ENCODE measurements at places on chromosomes 1 and 21.

GRCh38 chr1:230052018-230052417 is 15.0 kb upstream of the GALNT2 start:
- DNase-seq: no peak

GRCh38 chr1:201737352-201738060 is 91.5 kb upstream of the IPO9 start:
- no peak for DNase-seq

DNA sequence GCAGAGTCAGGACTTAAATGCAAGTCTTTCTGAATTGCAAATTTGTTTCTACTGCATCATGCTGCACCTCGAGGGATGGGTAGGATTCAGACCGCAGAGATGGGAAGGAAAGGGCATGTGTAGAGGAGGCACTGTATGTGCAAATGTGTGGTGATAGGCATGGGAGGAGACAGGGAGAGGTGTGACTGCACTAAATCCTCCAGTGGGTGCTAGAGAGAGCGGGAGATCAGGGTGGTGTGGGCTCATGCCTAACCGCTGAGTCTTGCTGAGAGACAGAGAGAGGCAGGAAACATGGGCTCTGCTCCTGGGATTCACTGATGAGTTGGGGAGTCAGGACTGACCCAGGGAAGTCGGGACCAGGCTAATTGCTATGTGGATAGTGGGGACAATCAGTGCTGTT is 61.1 kb downstream of the PTPRU start:
- no peak for DNase-seq

- no peak for DNase-seq
Measured at GRCh38 chr21:16514316-16514715, 784.5 kb downstream of the USP25 start.

- no peak for DNase-seq
Measured at GRCh38 chr1:48221122-48221521, 1.4 kb upstream of the SLC5A9 start.

- DNase-seq: no peak
Measured at GRCh38 chr1:56436912-56437417, 142.4 kb downstream of the PLPP3 start.

- DNase-seq: no peak
Measured at GRCh38 chr1:111253876-111254275, 26.4 kb downstream of the CHI3L2 start.

- DNase-seq: no peak
Measured at GRCh38 chr1:13732971-13733667, 33.1 kb downstream of the PRDM2 start.

DNA sequence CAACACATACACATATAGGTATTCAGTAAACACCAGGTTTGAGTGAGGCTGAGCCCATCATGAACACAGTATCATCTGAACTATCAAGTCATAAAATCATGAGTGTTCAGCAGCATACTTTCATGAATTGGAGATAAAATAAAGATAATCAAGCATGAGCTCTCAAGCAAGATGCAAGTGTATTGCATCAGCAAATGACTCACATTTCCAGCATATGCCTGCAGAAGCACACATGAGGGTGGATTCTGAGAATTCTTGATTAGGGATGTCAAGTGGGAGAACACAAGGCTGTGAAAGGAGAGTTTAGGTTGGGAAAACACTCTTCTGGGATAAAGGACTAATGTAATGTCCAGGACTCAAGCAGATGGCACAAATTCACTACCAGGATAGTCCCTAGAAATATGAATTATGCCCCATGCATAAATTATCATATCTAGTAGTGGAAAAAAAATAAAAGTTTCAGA is 299.2 kb downstream of the SRGAP2C start:
- DNase-seq: no peak
